Fibroblast of the aortic adventitia (primary cell): ENCODE measurements at places on chromosomes 16 and 17. TPM values are rescaled to one million over a fixed set of nuclear protein-coding genes. Genes with fewer than 3 reads are reported as not detected.
A peak's percentile ranks its signal among the peaks of the same experiment; 100 is the strongest.

The OR1F1 gene
- total RNA-seq, result not detected in 2 replicates

DNA sequence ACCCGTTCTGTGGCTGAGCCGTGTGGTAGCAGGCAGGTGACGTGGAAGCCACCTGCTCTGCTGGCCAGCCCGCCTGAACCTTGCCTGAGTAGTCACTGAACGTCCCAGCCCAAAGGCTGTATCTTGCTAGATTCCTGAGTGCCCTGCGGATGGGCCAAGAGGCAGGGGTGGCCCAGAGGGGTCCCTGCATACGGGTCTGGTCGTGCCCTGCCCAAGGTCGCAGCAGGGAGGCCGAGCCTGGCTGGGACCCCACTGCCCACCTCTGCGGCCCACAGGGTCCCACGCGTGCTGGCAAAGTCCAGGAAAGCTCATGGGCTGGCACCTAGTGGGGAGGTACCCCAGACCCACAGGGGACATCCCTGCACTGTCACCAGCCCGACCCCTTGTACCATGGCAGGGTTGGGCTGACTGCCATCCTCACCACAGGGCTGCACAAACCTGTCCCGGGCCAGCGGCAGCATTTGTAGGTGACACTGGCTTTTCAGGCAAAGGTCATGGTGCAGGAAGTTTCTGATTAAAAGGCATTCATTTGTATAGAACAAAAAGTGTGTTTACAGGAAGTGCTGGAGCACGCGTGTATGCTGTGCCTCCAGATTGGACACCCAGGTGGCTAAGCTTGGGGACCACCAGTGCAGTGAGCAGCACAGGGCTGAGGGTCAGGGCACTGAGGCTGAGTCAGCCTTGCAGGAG is 45.1 kb upstream of the ZC3H18 start:
- no peak for DNase-seq

DNA sequence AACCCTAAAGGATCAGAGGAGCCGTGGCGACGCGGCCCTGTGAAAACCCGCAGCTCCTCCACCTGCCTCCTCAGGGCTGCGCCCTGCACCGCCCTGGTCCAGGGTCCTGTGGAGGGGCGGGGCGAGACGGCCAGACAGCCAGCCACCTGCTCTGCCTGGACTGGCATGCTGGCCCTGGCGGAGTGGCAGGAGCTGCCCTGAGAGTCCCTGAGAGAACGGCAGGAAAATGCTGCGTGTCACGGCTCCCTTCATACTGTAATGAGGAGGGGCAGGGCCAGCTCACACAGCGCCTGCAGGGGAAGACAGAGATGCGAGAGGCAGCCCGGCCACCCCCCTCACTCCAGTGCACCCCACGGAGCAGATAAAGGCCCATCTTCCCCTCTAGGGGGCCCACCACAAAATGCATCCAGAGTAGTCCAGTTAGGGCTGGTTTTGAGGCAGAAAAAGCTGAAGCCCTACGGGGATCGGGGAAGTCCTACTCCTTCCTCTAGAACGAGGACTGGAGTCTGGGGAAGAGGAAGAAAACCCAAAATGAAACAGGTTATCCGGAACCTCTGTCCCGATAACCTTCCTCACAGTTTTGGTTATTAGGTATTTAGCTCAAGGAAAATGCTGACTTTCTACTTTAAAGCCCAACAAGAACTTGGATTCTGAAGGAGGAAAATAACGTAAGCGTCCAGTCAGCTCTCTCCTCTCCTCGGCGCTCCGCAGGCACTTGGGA is 97.6 kb upstream of the DNAH17 start:
- no peak for DNase-seq

GRCh38 chr17:43772877-43773648 is 5.7 kb downstream of the DUSP3 start:
- DNase-seq, result peak; percentile 47

- DNase-seq, result no peak
Measured at GRCh38 chr16:87328846-87329245, 11.7 kb upstream of the C16orf95 start.

DNA sequence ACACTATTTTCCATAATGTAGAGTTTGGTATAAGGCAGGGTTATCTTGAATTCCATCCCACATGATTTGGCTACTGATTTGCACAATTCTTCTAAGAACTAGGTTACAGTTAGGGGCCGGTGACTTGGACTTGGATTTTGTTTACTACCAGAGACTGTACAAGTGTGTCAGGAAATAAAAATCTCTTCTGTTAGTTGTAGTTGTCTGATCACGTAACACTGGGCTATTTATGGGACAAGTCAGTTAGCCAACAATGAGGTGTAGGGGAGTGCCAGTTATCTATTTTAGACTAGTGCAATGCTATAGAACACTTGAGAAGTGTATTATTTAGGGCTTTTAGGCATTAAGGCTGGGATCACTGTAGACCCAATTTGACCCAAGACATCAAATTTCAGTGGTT is 39.7 kb upstream of the GHDC start:
- peak; percentile 9 for DNase-seq

- DNase-seq, result no peak
Measured at GRCh38 chr16:66295213-66295612, 71.3 kb upstream of the CDH5 start.

DNA sequence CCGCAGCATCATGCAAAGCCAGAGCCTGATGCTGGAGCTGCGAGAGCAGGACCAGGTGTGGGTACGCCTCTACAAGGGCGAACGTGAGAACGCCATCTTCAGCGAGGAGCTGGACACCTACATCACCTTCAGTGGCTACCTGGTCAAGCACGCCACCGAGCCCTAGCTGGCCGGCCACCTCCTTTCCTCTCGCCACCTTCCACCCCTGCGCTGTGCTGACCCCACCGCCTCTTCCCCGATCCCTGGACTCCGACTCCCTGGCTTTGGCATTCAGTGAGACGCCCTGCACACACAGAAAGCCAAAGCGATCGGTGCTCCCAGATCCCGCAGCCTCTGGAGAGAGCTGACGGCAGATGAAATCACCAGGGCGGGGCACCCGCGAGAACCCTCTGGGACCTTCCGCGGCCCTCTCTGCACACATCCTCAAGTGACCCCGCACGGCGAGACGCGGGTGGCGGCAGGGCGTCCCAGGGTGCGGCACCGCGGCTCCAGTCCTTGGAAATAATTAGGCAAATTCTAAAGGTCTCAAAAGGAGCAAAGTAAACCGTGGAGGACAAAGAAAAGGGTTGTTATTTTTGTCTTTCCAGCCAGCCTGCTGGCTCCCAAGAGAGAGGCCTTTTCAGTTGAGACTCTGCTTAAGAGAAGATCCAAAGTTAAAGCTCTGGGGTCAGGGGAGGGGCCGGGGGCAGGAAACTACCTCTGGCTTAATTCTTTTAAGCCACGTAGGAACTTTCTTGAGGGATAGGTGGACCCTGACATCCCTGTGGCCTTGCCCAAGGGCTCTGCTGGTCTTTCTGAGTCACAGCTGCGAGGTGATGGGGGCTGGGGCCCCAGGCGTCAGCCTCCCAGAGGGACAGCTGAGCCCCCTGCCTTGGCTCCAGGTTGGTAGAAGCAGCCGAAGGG is 24.2 kb downstream of the C1QTNF1 start:
- no peak for DNase-seq

DNA sequence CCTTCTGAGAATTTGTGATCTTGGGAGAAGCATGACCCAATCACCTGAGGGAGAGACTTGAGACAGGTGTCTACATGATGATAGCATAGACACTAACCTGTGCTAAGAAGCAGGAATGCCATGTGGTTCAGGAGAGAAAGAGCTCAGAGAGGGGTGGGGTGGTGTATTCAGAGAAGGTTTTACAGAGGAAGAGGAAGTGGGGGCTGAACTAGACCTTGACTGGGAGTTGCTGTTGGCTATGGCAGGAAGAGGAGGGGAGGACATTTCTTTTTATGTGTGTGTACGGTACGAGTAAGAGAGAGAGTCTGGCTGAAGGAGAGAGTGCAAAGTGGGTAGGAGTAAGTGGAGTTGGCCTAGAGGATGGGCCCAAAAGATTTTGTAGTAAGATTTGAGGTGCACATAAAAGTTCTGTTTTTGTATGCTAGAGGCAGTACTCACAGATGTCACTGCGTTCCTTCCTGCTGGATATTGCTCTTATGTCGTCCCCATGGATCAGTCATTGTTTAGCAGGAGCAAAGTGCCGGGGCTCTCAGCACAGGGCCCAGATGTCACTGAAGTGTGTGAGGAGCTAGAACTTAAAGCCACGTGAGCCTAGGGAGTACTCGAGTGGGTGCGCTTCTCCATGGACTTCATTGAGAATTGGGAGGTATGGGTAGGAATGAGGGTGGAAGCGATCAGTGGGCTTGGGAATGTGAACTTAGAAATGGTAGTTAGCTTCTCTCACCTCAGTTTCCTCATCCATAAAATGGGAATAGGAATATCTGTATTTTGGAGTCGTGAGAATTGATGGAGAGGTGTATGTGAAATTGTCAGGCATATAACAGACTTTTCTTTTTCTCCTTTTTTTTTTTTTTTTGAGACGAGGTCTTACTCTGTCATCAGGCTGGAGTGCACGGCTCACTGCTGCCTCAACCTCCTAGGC is 22.1 kb downstream of the SLC7A6 start:
- DNase-seq, result no peak

DNA sequence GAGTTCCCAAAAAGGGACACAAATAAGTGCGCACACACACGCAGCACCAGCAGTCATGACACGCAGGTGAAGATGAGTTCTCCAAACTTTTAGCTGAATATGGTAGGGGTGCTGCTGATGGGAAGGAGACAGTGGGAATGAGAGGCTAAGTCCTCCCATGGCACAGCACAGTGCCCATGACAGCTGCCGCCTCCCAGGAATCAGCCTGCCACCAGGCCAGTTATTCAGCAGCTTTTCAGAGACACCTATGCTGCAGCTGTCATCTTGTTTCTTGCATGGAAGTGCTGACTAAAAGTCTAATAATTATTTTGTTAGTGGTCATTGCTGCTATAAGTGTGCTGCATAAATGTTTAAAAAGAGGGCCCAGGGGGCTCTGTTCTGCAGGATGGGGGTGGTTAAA is 12.2 kb downstream of the WFIKKN2 start:
- no peak for DNase-seq

- peak; percentile 94 for DNase-seq
Measured at GRCh38 chr17:69757688-69758430, 317.2 kb upstream of the KCNJ16 start.

- DNase-seq, result peak; percentile 67
Measured at GRCh38 chr16:67641779-67642708, 2.9 kb upstream of the CARMIL2 start.

- no peak for DNase-seq
Measured at GRCh38 chr16:54403580-54403979, 117.0 kb upstream of the IRX3 start.

DNA sequence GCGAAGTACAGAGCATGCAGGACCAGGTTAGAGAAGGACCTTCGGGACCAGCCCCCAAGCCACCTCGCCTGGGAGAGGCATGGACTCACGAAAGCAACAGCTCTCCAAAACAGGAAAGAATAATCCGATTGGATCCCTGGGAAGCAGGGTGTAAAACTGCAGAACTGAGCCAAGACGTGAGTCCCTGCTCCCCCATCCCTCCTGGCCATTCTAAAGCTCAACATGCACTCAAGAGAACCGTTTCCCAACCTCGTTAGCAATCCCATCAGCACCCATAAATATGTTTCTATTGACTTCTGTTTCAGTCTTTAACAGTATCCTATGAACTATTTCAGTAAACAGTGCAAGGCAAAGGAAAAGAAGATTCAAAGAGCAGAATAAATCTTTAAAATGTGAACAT is 167.0 kb downstream of the COPRS start:
- no peak for DNase-seq

The NXN gene
- total RNA-seq, result 5.1 and 18.1 TPM in 2 replicates

DNA sequence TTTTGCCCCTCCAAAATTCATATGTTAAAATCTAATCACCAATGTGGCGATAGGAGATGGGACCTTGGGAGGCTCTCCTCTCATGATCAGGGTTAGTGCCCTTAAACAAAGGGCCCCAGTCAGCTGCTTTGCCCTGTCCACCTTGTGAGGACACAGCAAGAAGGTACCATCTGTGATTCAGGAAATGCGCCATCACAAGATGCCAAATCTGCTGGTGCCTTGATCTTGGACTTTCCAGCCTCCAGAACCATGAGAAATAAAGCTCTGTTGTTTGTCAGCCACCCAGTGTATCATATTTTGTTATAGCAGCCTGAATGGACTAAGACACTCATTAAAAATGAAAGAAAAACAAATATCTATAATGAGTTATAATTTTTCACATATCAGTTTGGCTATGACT is 63.0 kb upstream of the NKD1 start:
- DNase-seq, result no peak

DNA sequence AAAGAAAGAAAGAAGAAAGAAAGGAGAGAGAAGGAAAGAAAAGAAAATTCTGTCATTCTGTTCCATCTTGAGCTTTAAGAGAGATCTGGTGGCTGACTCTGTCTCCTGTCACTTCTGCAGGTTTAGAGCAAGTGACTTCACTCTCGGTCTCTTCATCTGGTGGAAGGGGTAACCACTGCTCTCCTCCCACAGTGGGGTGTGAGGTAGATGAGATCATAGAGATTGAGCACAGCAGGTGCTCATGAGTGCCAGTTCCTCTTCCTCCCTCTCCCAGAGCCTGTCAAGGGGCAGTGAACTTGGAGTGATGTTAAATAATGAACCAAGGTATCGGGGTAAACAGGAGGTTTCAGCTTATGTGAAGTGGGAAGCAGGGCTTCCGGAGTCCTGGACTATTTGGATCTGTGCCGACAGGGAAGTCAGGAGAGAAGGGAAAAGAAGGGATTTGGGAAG is 47.7 kb downstream of the BEAN1 start:
- no peak for DNase-seq

GRCh38 chr16:3158026-3158509 is 23.2 kb downstream of the ZNF213 start:
- DNase-seq, result no peak

The SRSF1 gene
- 330 and 375 TPM in 2 replicates for total RNA-seq

GRCh38 chr17:3845621-3846436 is at the start of gene NCBP3:
NCBP3 (minus strand) TSS chr17:3846246; CDS start chr17:3846223, 23 bp downstream.
- DNase-seq, result peak; percentile 89

The PMP22 gene
- total RNA-seq, result 111 and 115 TPM in 2 replicates

The LPO gene
- not detected in 2 replicates for total RNA-seq

DNA sequence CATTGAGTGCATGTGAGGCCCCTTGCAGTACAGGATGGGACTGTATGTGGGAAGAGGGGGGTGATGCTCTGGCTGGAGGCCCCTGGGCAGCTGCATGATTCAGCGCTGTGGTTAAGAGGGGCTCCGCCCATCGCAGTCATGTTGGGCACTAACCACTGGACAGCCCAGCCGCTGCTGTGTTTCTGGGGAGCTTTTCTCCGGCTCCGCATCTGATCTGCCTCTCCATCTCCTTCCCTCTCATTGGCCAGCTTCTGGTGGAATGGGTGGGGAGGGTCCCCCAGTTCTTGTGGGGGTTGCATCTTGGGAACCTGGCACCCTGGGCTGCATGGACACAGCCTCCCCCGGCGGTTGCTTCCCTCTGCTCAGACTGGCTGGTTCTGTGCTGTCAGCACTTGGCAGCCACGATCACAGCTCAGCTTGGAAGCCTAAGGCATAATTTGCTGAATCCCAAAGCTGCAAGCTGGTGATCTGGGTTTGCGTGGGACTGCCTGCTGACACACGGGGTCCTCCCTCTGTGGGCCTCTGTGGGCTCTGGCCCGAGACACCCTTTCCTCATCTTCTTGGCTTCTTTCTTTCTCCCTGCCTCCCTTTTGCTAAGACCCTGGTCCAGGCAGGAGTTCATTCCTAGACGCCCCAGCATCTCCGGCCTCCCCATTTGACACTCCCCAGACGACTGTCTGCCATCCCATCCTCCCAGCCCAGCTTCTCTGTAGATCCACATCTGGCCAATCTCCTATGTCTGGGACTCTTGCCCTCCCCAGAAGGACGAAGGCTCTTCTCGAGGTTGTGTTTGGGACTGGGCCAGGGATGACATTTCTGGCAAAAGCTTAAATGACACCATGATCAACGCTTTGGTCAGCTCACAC is 168.3 kb downstream of the SEC14L1 start:
- peak; percentile 84 for DNase-seq
